ENCODE measurements at places on chromosomes 1 and 21.

DNA sequence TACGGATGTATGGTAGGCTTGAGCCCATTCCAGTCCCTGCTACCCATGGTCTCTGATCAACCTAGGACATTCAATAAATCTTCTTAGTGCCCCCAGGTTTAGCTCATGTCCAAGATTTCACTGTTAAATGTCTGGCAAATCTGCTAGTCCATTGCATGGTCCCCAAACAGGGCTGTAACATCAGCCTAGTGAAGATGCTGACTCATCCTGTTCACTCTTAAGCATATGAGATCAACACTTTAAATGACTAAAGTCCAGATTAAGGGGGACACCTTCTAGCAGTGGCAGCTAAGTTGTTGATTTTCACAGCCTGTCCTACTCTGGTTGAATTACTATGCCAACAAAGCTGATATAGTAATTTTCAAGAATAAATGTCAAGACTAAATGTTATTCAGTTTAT lies 46.5 kb upstream of the NUF2 start:
- DNase-seq, result no peak

DNA sequence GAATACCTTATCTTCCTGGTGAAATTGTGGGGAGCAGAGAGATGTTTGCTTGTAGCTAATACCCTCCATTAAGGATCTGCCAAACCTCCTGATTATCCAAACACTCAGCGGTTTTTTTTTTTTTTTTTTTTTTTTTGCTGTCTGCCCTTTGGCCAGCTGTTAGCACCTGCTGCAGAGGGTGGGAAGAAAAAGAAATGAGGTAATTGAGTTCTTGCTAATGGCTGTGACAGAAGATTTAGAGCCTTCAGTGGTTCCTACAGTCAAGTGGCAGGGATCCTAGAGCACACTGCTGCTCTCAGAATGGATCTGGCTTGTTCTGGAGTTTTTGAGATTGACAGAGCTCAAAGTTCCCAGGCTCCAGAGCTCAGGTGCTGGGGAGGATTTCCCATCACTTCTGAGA lies 342.5 kb downstream of the DISC1 start:
- no peak for DNase-seq

GRCh38 chr1:226888021-226888420 lies 17.6 kb downstream of the PSEN2 start:
- no peak for DNase-seq

GRCh38 chr1:185526344-185527307 lies 207.6 kb upstream of the HMCN1 start:
- DNase-seq, result no peak

GRCh38 chr1:169041366-169041765 lies 65.1 kb upstream of the ATP1B1 start:
- peak; percentile 7 for DNase-seq

GRCh38 chr1:55224729-55225128 lies 9.6 kb upstream of the USP24 start:
- DNase-seq, result no peak

DNA sequence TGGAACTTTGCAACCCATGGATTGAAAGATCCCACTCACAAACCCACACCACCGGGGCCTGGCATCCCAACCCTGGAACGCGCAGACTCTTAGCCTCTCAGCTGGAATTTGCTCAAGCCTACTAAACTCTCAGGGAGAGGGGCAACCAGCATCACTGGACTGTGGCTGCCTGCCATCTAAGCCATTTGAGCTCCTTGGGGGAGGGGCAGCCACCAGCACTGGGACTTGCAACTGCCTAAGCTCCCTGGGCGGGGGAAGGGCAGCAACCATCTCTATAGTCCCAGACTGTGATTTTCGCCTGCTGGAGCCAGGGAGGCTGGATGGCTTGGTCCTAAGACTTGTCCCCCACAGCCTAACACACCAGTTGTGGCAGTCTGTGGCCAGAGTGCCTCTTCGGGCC lies 122.3 kb downstream of the SNX7 start:
- no peak for DNase-seq

All from CD4-positive, alpha-beta T cell treated with Interleukin-4 for 1 hour (primary cell).